Stimulated activated naive CD8-positive, alpha-beta T cell treated with anti-CD3 and anti-CD28 coated beads, Interleukin-15, amount 100 ng/mL, for 72 hours (primary cell): ENCODE measurements at places on chromosomes 2 and 18.

- DNase-seq = no peak
These were observed 23.1 kb downstream of the PRPF40A start for GRCh38 chr2:152694161-152694661.

- DNase-seq = no peak
These were observed 183.0 kb downstream of the CDCA7 start for GRCh38 chr2:173537694-173538093.

GRCh38 chr2:90207454-90208058 is 1516.1 kb downstream of the RPIA start:
- no peak for DNase-seq

GRCh38 chr18:80170395-80171053 is 61.5 kb downstream of the ADNP2 start:
- no peak for DNase-seq
